ENCODE measurements at places on chromosomes 2 and 18. TPM values are rescaled to one million over a fixed set of nuclear protein-coding genes. Genes with fewer than 3 reads are reported as not detected.

The ASPRV1 gene
- total RNA-seq = 1.9 TPM

DNA sequence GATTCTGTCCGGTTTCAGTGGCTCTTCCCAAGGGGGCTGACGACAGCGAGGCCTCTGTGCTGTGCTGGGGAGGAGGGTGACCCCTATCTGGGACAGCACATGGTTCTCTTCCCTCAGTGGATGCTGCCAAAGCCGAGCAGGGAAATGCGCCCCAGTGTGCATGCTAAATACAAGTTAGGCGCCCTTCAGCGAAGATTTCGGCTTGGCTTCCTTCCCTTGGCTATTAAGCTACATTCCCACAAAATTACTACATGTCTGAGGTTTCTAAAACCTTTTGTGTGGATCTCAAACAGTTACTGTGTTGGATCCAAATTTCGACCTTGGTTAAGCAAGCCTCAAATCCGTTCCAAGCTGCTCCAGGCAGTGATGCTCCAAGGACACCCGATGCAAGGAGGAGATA lies 440.3 kb downstream of the NRXN1 start:
- no peak overlapping the region for H3K27ac ChIP-seq
- no peak overlapping the region for H3K4me3 ChIP-seq
- H3K27me3 ChIP-seq = no peaks in the 10 kb centered on the region
- H3K36me3 ChIP-seq = no peaks in the 10 kb centered on the region
- DNase-seq = no peak

- H3K4me1 ChIP-seq = peaks cover 99% of the 10 kb centered on the region
- peak overlapping the region; percentile 92 for H3K27ac ChIP-seq
- no peak overlapping the region for H3K4me3 ChIP-seq
- DNase-seq = peak; percentile 85
- H3K36me3 ChIP-seq = no peaks in the 10 kb centered on the region
Observed at GRCh38 chr2:8514796-8515758, 166.8 kb upstream of the ID2 start.

GRCh38 chr2:27860111-27860510 lies 30.1 kb downstream of the RBKS start:
- H3K4me3 ChIP-seq = no peak overlapping the region
- H3K36me3 ChIP-seq = no peaks in the 10 kb centered on the region
- no peak for DNase-seq
- no peaks in the 10 kb centered on the region for H3K4me1 ChIP-seq
- no peaks in the 10 kb centered on the region for H3K27me3 ChIP-seq

DNA sequence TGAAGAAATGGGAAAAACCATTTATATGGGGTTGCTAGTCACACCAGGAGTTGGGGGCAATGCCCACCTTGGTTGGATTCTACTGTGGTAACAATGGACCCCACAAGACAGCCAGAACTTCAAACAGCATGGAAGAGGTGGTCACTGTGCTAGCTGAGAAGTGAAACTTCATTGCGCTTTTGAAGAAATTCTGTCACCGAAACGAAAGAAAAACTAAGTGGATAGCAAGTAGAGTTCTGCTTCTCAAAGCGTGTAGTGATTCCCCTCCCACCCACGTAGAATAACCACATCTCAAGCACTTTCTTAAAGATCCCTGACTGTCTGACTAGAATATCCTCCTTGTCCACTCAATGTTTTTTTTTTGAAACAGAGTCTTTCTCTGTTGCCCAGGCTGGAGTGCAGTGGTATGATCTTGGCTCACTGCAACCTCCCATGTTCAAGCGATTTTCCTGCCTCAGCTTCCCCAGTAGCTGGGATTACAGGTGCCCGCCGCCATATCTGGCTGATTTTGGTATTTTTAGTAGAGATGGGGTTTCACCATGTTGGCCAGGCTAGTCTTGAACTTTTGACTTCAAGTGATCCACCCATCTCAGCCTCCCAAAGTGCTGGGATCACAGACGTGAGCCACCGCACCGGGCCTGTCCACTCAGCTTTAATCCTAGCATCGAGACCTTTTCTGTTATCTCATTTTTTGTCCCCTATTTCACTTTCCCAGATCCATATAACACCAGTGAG lies 30.1 kb upstream of the CCL20 start:
- H3K36me3 ChIP-seq = no peaks in the 10 kb centered on the region
- peaks cover 11% of the 10 kb centered on the region for H3K4me1 ChIP-seq
- peak overlapping the region; percentile 6 for H3K4me3 ChIP-seq
- H3K27me3 ChIP-seq = no peaks in the 10 kb centered on the region
- peak overlapping the region; percentile 43 for H3K27ac ChIP-seq

DNA sequence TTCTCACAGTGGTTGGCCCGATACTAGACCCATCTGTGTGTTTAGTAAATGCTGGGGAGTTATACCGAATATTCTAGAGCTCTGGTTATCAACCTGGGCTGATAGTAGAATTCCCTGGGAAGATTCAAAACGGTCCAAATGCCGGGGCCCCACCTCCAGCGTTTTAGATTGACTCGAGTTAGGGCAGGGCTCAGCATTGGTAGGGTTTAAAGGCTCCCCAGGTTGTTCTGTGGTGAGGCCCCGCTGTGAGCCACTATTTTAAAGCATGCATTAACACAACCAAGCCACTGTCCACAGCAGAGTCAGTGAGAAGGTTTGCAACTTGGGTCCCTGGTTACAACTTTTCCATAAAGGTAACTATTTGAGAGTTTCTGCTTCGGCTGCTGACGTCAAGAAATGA lies 73.6 kb downstream of the DYSF start:
- no peak overlapping the region for H3K27ac ChIP-seq
- no peak overlapping the region for H3K4me3 ChIP-seq
- H3K27me3 ChIP-seq = no peaks in the 10 kb centered on the region
- no peaks in the 10 kb centered on the region for H3K36me3 ChIP-seq
- H3K4me1 ChIP-seq = no peaks in the 10 kb centered on the region

- no peak overlapping the region for H3K27ac ChIP-seq
- H3K27me3 ChIP-seq = no peaks in the 10 kb centered on the region
- DNase-seq = no peak
Observed at GRCh38 chr2:169291517-169291916, 70.8 kb downstream of the LRP2 start.

GRCh38 chr18:36130039-36130831 lies 536 bp downstream of the ELP2 start:
- H3K36me3 ChIP-seq = peaks cover 11% of the 10 kb centered on the region
- peaks cover 36% of the 10 kb centered on the region for H3K4me1 ChIP-seq
- H3K27me3 ChIP-seq = no peaks in the 10 kb centered on the region
- peak overlapping the region; percentile 90 for H3K4me3 ChIP-seq
- H3K27ac ChIP-seq = peak overlapping the region; percentile 98

- DNase-seq = no peak
- no peaks in the 10 kb centered on the region for H3K36me3 ChIP-seq
- H3K27ac ChIP-seq = no peak overlapping the region
- H3K4me1 ChIP-seq = no peaks in the 10 kb centered on the region
Observed at GRCh38 chr2:162839419-162839818, 852 bp upstream of the KCNH7 start.

The DNER gene
- total RNA-seq = not detected

The ANKRD36 gene
- 68.4 TPM for total RNA-seq

Data from natural killer cell (primary cell).